ENCODE measurements at places on chromosomes 6 and 20.

GRCh38 chr20:57403216-57403615 lies 12.0 kb downstream of the RBM38 start:
- DNase-seq = no peak

- no peak for DNase-seq
Observed at GRCh38 chr20:42098418-42098817, 480.2 kb upstream of the CHD6 start.

DNA sequence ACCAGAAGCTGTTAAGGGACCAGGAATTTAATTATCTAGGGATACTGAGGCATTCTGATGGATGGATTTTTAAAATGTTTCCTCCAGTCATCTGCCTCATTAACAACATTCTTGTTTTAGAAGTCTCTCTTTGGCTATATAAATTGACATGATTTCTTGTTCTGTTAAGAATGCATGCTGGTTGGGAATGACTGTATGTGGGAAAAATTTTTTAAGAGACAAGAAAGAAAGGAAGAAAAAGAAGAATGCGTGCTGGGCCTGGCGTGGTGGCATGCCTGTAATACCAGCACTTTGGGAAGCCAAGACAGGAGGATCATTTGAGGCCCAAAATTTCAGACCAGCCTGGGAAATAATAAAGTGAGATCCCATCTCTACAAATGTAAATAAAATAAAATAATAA lies 203.6 kb downstream of the GJA1 start:
- DNase-seq = no peak

DNA sequence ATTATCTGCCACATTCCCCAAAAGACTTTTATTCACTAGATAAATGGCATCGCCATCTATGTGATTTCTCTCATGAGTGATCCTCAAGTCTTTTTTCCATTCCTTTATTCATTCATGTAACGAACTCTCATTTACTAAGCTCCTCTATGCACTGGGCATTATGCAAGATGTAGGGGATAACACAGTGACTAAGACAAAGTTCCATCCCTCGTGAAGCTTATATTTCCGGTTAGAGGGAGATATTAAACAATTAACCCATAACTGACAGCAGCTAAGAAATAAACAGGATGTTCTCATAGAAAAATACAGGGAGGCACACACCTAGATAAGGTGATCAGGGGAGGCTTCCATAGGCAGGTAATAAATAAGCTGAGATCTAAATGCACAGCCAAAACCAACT lies 17.2 kb upstream of the PREX1 start:
- DNase-seq = no peak

GRCh38 chr20:60903325-60903971 lies 348.6 kb upstream of the CDH4 start:
- DNase-seq = no peak

DNA sequence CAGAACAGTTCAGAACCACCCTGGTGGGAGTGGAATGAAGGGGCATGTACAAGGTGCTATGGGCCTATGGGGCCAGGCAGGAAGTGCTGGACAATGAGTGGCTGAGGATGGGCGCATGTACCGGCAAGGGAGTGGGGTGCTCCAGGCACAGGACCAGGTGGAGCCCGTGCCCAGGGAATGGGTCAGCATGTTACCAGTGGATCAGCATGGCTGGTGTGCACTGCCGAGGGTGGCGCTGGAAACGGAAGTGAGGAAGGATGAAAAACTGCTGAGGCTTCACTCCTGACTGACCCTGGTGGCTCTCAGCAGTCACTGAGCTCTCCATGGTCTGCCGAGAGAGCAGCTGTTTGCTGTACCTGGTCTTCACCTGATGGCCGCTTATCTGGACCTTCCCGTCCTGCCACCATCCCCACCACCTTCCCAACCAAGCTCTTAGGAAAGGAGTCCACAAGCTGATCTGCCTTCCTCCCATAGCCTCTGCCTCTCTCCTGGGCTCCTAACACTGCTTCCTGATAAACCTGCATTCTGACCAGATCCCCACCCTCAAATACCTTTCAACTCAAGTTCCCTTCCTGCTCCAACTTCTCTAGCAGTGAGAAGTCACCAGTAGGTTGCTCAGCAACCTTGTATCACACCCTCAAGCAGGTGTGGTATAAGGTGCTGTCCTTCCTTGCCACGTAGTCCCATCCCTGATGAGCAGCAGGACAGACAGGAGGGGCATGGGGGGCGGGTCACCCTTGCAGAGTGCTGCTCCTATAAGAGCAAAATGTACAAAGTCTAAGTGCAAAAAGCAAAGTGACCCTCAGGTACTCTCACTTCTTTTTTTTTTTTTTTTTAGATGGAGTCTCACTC lies 7.1 kb downstream of the UQCC2 start:
- no peak for DNase-seq

GRCh38 chr20:34475979-34476736 lies 40.1 kb upstream of the DYNLRB1 start:
- DNase-seq = peak; percentile 47

GRCh38 chr6:141024526-141024925 lies 1108.2 kb upstream of the GJE1 start:
- DNase-seq = no peak
